ENCODE measurements at places on chromosomes 11 and 22.

DNA sequence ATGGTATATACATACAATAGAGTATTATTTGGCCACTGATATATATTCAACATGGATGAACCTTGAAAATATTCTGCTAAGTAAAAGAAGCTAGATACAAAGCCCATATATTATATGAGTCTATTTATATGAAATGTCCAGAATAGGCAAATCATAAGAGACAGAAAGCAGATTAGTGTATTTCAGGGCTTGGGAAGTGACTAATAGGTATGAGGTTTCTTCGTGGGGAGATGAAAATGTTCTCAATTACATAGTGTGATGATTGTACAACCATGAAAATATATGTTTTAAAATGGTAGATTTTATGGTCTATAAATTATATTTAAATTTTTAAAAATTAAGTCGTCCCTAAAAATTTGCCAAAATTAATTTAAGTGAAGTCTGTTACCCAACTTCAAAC lies 92.2 kb downstream of the STK33 start:
- DNase-seq, result no peak

DNA sequence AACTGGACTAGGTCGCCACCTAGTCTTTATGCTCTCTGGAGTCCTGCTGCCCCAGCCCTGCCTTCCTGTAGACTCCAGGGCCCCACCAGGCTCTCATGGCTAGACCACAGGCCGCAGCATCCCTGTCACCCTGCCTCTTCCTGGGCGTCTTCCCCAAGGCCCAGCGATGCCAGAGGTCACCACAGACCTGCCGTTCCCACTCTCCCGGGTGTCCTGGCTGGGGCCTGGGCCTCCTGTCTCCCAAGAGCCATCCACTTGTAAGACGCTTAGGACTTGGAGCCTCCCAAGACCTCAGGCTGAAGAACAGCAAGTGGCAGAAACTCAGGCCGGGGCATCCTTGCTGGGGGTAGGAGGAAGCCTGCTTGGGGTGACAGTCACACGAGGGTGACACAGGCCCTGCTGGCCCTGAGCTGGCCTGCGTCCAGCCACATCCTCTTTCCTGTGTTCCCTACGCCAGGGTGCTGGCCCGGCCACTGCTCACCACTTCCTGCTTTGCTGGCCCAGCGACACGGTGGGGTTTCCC lies 2.0 kb upstream of the TCIRG1 start:
- no peak for DNase-seq

DNA sequence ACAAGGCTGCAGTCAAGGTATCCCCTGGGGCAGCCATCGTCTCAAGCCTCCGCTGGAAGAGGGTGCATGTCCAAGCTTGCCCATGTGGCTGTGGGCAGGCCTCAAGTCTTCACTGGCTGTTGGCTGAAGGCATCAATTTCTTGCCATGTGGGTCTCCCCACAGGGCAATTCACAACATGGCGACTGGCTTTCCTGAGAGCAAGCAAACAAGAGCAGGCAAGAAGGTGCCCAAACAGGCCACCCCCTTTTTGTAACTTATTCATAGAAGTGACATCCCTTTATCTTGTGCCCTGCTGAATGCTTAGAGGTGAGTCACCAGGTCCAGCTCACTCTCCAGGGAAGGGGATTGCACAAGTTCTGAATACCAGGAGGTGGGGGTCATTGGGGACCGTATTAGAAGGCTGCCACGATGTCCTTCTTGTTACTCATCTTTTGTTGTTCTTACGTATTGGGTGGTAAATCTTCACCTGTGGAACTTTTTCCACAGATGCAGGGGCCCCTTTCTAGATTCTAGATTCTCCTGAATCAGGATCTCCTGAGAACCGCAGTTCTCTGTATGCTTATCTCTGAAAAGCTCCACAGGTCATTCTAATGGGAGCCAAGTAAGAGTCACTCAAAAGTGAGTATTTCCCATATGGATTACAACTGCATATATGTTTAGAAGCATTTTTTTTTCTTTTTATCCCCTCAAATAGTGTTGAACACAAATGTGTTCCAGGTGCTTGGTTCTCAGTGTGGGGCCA lies 44.2 kb upstream of the MICAL2 start:
- DNase-seq, result peak; percentile 76

- DNase-seq, result no peak
Measured at GRCh38 chr22:28115426-28115825, 196.4 kb upstream of the PITPNB start.

- peak; percentile 35 for DNase-seq
Measured at GRCh38 chr11:85737738-85738137, 51.7 kb upstream of the CCDC89 start.

DNA sequence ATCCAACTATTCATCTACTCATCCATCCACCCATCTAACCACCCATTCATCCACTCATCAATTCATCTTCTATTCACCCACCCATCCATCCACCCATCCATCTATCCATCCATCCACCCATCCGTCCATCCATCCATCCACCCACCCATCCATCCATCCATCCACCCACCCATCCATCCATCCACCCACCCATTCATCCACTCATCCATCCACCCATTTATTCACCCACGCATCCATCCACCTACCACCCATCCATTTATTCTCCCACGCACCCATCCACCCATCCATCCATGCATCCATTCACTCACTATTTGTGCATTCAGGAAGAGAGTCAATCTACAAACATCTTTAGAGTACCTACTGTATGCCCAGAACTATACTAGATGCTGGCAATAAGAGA lies 482.3 kb downstream of the NTM start:
- DNase-seq, result no peak

DNA sequence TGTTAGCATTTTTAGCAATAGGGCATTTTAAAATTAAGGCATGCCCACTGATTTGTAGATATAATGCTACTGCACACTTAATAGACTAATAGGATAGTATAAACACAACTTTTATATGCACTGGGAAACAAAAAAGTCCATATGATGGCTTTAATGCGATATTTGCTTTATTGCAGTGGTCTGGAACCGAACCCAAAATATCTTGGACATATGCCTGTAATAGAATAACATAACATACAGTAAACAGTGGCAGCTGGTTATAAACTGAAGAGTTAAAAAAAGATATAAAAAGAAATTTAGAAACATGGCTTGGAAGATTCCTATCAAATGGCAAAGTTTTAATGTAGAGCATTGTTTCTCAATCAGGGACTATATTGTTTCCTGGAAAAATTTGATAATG lies 111.9 kb downstream of the KIF18A start:
- DNase-seq, result no peak

DNA sequence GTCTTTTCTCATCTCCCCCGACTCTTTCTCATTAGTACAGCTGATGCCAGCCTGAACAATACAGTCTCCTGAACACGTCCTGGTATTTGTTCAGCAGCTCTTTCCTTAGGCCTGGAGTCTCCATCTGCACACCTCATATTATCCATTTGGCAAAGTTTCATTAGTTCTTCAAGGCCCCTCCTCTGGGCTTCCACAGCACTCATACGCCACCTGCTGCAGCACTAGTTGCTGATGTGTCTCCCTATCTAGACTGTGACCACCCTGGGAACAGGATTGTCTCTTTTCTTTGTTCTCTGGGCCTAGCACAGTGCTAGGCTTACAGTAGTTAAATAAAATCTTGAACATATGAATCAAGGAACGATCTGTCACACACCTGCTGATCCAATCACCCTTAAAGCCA lies 17.2 kb downstream of the DCHS1 start:
- DNase-seq, result no peak

- no peak for DNase-seq
Measured at GRCh38 chr11:123137431-123138224, 57.4 kb downstream of the CLMP start.

DNA sequence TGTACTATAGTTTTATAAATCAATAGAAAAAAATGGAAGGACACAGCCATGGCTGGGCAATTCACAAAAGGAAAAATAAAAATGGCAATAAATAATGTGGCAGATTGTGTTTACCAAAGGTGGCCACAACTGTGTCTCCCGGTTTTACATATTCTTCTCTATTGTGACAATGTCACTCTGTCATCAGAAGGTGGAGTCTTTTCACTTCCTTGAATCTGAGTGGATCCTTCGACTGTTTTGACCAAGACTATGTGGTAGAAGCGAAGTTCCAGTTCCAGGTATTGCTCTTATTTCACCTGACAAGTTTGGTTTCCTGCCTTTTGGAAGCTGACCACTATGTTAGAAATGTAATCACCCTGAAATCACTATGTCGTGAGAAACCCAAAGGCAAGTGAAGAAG lies 31.0 kb upstream of the HSD17B12 start:
- no peak for DNase-seq

DNA sequence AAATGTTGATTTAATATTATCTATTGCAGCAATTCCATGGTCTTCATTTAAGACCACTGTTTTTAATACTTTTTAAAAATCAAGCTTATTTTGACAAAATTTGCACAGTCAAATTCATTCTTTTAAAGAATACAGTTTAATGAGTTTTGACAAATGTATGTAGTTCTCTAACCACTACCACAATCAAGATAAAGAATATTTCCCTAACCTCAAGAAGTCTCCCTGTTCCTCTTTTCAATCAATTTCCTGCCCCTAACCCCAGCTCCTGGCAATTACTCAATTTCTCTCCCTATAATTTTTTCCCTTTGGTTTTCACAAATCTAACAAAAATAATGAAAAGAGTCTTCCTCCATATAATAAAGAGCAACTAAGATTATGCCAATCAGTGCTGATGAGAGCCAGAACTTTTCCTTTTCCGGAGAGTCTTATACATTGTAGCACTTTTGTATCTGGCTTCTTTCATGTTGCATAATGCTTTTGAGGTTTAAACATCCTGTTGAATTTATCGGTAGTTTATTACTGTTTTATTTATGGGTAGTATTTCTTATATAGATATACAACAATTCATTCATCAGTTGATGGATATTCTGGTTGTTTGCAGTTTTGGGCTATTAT lies 231.7 kb downstream of the AASDHPPT start:
- no peak for DNase-seq

DNA sequence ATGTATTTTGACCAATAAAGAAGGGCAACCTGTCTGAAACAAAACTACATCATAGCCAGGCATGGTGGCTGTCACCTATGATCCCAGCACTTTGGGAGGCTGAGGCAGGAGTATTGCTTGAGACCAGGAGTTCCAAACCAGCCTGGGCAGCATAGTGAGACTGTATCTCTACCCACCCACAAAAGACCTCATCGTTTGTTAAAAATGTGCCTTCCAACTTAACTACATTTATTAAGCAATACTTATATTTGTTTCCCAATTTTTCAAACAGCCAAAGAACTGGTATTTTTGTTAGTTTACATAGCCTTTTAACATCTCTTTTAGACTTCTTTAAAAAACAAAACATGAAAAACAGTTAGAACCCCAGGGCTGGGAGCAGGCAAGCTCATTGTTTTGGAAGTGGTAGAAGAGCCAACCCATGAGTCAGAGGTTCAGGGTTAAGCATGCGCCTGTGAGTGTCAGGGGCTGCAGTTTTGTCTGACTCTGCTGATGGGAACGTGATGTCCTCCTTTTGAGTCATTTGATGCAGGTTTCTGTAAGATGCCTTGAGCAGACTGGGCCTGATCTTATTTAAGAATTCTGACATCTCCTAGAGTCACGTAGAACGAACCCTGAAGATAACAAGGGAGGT lies 53.9 kb upstream of the CRTAM start:
- no peak for DNase-seq

DNA sequence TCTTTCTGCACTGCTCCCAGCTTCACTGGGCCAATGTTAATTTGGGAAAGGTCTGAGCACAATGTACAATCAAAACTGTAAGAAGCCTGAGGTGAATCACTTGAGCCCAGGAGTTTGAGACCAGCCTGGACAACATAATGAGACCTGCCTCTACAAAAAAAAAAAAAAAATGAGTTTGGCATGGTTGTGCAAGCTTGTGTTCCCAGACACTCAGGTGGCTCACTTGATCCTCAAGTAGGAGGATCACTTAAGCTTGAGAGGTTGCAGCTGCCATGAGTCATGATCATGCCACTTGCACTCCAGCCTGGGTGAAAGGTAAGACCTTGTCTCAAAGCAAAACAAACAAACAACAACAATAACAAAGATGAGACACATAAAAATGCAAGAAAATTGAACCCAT lies 38.6 kb upstream of the SC5D start:
- DNase-seq, result no peak

GRCh38 chr22:30219049-30219654 lies 27.4 kb downstream of the LIF start:
- DNase-seq, result no peak

- peak; percentile 72 for DNase-seq
Measured at GRCh38 chr22:25113316-25113721, 86.3 kb upstream of the CRYBB3 start.

- DNase-seq, result peak; percentile 90
Measured at GRCh38 chr11:43944761-43945311, 2.4 kb downstream of the C11orf96 start.

- DNase-seq, result peak; percentile 43
Measured at GRCh38 chr11:27718863-27719545, 18.7 kb upstream of the BDNF start.

- no peak for DNase-seq
Measured at GRCh38 chr11:47886096-47886495, 37.9 kb upstream of the NUP160 start.

DNA sequence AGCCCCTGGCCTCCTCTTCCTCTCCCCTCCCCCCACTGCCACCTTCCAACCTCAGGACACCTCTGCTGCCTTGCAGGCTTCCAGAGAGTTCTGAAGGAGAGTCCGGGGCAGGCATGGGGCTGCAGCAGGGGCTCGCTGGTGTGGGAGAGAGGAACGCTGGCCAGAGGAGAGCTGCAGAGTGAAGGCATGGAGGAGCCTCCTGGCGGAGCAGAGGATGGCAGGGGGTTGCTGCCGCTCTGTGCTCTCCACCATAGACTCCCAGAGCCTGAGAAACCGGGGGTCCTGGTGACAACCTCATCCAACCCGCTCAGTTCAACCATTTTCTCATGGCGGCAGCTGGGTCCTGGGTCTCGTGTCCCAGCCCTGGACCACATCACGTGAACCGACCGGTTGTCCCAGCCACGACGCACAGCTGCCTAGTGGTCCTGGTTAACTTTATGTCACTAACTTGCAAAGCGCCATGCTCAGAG lies 17.5 kb downstream of the MRGPRG start:
- no peak for DNase-seq

- no peak for DNase-seq
Measured at GRCh38 chr22:28395920-28396753, 283.5 kb downstream of the TTC28 start.

DNA sequence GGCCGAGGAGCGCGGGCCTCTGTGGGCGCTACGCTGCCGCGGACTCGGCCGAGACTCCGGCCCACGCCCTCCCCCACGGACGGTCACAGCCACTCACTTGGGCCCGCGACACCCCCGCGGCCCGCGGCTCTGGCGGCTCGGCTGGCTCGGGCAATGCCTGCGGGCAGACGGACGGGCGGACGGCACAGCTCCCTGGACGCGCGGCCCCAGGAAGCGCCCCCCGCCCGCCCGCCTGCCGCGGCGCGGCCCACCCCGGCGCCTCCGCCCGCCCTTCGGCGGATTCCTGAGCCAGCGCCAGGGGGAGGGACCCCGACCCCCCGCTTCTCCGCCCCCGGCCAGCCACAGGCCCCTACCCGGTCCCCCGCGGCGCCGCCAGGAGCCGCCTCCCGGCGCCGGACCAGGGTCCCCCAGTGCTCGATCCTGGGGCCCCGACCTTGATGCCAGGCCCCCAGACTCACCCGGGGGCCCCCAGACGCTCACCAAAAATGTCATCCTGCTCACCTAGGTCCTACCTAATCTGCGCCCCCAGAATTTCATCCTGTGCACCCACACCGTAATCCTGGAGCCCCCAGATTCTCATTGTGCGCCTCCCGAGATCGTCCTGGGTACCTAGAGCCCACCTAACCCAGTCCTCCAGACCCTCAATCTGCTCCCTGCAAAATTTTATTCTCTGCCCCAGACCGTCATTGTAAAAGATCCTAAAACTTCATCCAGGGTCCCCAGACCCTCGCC lies at the start of gene EFEMP2:
EFEMP2 (minus strand) TSS at position 215 of the 732 bp plus-strand sequence. CDS start 446 bp downstream, outside the sequence.
- DNase-seq, result no peak

GRCh38 chr11:8684600-8685290 lies 2.2 kb downstream of the RPL27A start:
- DNase-seq, result no peak
